ENCODE measurements at places on chromosomes 6 and 20.
A peak's percentile ranks its signal among the peaks of the same experiment; 100 is the strongest.

DNA sequence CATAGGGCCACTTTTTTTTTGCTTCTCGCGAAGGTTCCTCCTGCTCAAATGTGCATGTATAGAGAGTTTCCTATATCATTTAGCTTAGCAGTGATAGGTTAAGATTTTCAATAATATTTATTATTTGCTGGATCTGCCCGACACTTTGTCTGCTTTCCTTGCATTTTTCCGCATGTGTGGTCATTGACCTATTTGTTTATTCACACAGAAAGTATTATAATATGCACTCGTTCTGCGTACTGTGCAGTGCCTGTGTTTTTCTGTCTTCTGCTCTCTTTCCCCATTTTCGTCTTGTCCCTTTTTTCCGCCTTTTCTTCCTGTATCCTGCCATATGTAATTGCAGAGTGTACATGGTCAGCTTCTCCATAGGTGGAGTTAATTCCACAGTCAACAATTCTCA lies 255.8 kb downstream of the TMEM242 start:
- no peak for DNase-seq

GRCh38 chr20:51326201-51326819 lies 216.2 kb downstream of the NFATC2 start:
- no peak for DNase-seq

DNA sequence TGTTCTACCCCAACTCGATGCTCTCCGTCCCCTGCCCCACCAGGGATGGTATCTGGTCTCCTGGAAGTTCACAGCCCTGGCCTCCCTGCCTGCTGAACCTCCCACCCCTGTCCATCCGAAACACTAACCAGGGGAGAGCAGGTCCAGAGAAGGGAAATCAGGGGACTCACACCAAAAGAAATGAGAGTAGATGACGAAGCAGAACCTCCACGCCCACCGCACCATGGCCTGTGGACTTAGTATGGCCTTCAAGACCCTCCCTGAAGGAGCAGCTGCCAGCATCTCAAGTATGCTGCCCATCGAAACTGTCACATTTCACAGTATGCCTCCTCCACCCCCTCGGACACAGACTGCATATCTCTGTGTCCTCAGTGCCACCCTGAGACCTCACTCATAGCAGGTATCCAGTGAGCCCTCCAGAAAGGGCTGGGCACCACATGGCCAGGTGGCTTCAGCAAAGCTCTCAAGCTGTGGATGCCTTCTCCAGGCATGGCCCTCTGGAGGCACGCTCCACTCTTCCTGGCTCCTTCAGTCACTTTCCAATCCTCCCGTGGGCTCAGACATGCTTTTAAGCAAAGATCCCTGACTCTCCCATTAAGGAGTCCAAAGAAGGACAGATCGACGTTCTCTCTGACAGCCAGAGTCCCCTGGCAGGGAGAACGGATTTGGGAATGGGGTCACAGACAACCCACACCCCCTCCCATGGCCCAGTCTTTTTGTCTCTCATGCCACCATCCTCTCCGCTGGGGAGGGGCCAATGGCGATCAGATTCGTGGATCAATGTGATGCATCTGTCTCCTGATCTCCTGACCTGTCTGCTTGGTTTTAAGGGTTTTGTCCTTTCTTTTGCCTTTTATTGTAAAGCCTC lies 158.4 kb downstream of the ANKRD60 start:
- DNase-seq, result no peak

GRCh38 chr6:31216208-31216898 lies 45.9 kb upstream of the POU5F1 start:
- DNase-seq, result peak; percentile 45

GRCh38 chr20:4136078-4136966 lies 121.0 kb upstream of the RNF24 start:
- peak; percentile 43 for DNase-seq

GRCh38 chr6:113362301-113363047 lies 494.7 kb upstream of the MARCKS start:
- DNase-seq, result peak; percentile 29

DNA sequence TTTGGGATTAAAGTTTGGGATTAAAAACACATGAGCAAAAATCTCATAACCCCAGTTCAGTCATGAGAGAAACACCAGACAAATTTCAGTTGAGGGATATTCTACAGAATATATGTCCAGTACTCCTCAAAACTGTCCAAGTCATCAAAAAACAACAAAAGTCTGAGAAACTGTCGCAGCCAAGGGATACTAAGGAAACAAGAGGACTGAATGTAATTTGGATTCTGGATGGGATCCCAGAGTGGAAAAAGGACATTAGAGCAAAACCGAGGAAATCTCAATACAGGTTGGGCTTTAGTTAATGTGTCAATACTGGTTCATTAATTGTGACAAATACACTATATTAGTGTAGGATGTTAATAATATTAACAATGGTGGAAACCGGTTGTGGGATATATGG lies 219.3 kb downstream of the BCKDHB start:
- DNase-seq, result no peak

DNA sequence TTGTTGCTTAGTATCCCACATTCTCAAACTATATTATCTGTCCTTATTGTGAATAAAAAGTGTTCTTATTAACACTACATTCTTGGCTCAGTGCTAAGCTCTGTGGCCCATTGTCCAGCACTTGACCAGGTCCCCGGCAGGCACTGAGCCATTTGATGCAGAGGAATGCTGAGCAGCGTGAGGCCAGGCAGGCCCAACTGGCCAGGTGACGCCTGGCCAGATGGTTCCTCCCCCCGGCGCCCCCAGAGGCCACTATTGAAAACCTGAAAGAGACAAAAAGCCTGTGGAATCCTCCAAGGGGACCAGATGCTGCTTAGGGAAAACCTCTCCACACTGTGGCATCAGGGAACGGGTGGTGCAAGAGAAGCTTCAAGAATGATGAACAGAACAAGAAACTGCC lies 597.5 kb upstream of the JAG1 start:
- peak; percentile 48 for DNase-seq

DNA sequence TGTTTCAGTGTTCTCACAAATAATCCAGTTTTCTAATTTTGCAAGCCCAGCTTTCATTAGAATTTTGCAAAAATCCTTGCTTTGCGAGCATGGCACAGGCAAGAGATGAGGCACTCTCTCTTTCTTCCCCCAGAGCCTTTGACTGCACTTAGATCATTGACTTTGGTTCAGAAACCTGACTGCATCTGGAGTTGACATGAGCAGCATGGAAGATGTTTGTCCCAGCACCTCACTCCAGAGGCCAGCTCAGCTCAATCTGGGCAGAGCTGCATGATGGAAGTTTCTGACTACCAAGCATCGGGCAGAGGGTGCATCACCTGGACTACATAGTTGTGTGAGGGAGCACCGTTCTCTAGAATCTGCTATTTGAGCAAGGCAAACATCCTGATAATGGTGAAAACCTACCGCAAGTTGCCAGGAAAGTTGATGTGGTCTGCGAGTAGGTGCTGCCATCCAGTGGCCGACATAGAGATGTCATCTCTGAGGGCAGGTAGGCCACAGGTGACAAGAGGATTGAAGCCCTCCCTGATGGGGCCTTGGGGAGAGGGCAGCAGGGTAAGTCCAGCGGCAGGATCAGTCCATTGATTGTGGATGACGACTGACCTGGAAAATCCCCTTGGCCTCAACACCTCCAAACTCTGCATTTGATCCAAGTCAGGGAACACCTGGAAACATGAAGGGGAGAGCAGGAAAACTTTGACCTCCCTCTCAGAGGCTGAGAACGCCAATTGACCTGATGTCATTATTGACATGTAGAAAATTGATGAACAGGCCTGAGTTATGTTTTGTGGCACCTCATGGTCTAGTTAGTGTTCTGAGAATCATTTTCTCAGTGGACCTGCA lies 3.8 kb upstream of the LPA start:
- DNase-seq, result peak; percentile 55

DNA sequence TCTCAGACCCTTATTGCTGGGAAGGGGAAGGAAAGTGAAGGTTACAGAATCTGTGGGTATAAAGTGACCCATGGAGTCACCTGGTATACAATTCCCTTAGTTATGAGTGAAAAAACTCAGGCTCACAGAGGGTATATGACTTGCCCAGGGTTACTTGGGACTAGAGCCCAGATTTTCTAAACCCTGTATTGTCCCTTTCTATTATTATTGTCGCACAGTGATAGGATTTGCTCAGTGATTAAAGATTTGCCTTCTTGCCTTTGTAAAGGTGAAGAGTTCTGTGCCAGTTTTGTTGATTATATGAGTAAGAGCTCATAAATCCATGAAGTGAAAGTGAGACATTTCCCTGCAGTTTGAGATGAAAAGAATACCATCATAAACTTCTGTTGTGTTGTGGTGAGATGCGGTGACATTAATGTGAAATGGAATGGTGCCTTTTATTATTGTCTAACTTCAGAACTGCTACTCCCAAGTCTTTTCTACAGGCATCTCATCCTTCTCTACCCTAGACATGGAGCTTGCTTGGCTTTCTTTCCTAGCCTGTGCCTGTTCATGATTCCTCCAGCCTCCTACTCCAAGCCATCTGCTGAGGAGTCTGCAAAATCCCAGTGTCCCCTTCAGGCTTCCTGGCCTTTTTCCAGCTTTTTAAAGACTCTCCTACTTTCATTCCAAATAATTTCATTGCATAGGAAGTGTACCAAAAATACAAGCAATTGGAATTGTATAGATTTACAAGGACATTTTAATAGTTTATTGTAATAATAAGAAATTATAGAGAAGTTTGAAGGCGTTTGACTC lies 33.5 kb upstream of the ADIG start:
- DNase-seq, result no peak

DNA sequence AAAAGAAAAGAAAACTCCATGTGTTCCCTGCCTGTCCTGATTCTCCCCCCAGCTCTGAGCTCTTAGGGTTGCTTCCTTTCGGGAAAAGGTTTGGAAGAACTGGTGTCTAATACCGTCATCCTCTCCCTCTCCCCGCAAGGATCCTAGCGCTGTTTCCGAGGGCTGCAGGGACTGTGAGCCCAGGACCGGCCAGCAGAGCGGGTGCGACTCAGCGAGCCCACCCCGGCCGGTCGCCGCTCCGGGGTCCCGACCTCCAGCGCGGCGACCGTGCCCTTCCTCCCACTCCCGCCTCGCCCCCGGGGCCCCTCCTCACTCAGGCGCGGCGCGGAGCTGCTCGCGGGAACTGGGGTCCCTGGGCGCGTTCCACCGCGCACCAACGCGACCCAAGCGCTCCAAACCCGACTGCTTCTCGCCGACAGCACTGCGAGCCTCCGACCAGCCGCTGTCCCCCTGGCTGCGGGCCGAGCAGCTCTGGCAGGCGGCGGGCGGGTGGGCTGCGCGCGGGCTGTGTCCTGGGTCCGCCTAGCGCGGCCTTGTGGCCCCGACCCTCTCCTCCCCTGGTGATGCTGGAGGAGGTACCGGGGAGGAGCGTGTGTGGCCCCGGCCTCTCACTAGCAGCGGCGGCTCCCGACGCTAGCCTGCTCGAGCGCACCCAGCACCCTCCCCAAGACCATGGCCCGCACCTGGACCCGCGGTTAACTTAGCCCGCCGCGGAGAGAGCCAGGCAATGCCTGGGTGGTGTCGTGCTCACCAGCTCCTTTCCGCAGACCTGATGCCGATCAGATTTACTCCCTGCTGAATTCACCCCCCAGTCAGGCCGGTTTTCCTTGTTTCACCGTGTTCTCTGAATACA lies at the start of gene PLA2G7:
TSS of gene PLA2G7 (minus strand) at position 509 of the 853 bp plus-strand sequence. CDS start 12,484 bp downstream, outside the sequence.
- peak; percentile 32 for DNase-seq

GRCh38 chr6:27873021-27873940 lies 38.9 kb downstream of the OR2B2 start:
- DNase-seq, result peak; percentile 79

DNA sequence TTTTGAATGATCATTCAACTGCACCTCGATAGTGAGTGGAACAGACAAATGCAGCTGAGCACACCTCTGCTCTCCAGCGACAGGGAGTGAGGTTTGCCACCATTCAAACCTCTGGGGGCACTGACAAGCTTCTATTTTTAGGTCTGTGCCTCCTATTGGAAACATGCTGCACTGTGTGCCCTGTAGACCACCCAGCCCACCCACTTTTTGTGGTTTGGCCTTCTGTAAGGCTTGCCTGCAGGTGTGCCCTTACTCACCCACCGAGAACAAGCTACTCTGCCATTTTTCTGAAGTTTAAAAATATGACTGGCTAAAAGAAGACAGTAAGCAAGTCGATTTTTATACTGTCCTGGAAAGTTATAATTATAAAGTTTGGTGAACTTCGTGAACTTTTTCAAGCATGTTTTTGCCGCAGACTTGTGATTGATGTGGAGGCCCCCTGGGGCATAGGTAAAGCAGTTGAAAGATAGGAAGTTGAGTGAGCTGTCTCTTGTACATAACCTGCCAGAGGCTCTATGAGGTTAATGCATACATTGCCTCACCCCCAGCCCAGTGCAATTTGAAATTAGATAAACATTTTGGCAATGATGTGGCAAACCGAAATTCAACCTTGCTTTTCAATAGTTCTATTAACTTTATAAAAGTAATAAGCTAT lies 53.8 kb downstream of the ADGRG6 start:
- no peak for DNase-seq

- DNase-seq, result no peak
These were observed 66.4 kb downstream of the SSR1 start for GRCh38 chr6:7246401-7247178.

GRCh38 chr6:82169138-82169876 lies 78.2 kb downstream of the IBTK start:
- no peak for DNase-seq

GRCh38 chr6:99334526-99335127 lies 14.8 kb downstream of the FAXC start:
- DNase-seq, result peak; percentile 62

GRCh38 chr6:72987301-72987700 lies 238.0 kb downstream of the KHDC1L start:
- DNase-seq, result no peak

- DNase-seq, result no peak
These were observed 233.3 kb downstream of the SYNDIG1 start for GRCh38 chr20:24702501-24703283.

GRCh38 chr6:132495604-132496079 lies 17.3 kb downstream of the STX7 start:
- no peak for DNase-seq

GRCh38 chr6:111774346-111774703 lies 98.9 kb downstream of the FYN start:
- DNase-seq, result no peak

GRCh38 chr20:19071446-19071725 lies 141.1 kb upstream of the SLC24A3 start:
- no peak for DNase-seq

GRCh38 chr6:146410851-146411595 lies 132.6 kb upstream of the RAB32 start:
- DNase-seq, result no peak

DNA sequence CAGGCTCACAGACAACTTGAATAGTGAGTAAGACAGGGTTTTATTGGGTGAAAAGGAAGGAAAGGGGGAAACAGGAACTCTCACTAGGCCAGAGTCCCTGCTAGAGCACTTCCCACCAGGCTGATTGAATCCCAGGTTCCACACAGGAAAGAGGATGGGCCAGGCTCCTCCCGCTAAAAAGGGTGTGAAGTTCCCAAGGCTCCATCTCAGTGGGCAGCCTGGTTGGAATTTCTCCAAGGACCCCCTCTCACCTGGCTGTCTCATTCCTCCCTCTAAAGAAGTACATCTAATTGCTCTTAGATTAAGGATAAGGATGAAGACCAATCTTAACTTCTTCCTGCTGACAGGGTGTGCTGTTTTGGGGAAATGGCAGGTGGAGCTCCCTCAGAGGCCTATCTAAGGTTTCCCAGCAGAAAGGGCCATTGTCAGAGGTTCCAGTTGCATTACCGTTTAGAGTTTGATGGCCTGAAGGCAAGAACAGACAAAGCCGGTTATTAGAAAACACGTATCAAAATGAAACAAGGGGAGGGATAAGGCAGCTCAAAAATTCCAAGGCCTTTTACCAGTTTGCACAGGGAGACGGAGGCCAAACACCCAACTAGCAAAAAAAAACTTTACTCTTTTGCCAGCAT lies 21.5 kb downstream of the COL19A1 start:
- no peak for DNase-seq

Measured in kidney tubule cell (primary cell).